ENCODE measurements at places on chromosomes 3 and 15.

GRCh38 chr15:50256188-50257041, 9.1 kb downstream of the HDC start:
- DNase-seq = peak; percentile 88

GRCh38 chr3:38124324-38125122, 12.4 kb downstream of the ACAA1 start:
- DNase-seq = no peak

DNA sequence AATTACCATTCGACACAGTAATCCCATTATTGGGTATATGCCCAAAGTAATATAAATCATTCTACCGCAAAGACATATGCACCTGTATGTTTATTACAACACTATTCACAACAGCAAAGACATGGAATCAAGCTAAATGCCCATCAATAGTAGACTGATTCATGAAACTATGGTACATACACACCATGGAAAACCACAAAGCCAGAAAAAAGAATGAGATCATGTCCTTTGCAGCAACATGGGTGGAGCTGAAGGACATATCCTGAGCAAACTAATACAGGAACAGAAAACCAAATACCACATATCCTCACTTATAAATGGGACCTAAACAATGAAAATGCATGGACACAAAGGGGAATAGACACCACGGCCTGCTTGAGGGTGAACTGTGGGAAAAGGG, 11.1 kb upstream of the MCF2L2 start:
- peak; percentile 28 for DNase-seq

- no peak for DNase-seq
These were observed 56.0 kb downstream of the LRTM1 start for GRCh38 chr3:54871867-54872266.

GRCh38 chr3:125042725-125043406, 12.9 kb downstream of the HEG1 start:
- DNase-seq = no peak

- DNase-seq = no peak
These were observed 60.6 kb upstream of the ADAMTS9 start for GRCh38 chr3:64748244-64748904.

DNA sequence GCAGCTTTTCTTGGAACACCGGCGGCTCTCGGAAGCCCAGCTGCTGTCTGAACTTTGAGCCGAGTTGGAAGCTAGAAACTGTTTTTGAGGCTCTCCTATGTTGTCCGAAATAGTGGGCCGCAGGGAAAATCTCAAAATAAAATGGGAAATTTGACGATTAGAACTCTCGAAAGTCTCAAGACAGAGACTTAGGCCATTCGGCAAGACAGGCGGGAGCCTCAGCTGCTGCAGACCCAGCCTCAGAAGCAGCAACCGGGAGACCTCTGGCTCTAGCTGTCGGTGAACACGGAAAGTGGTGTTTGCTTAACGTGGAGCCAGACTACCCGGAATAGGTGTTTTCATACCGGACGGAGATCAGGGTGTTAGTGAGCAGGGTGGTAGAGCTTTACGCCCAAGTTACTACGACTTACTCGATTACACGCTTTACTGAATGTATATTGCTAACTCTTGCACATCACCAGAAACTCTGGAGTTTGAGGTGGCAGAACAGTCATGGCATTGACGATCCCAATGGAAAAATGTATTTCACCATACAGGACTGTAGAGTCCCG, 357 bp upstream of the MAN2C1 start:
- no peak for DNase-seq
